A549 treated with RU486 at 1 μM for 4 hours (cell line): ENCODE measurements at places on chromosomes 6 and 20. TPM values are rescaled to one million over a fixed set of nuclear protein-coding genes. Genes with fewer than 3 reads are reported as not detected.

FAM209B gene
- total RNA-seq, result 0.25 to 0.59 TPM (median 0.48 TPM) in 4 of 5 replicates, not detected in the other

SPTLC3 gene
- 0.02 to 0.44 TPM in 2 of 5 replicates, not detected in the others for total RNA-seq

METTL24 gene
- not detected in 5 replicates for total RNA-seq

AK9 gene
- total RNA-seq, result 1.2 to 2.5 TPM (median 1.6 TPM) in 5 replicates

SKIC2 gene
- 19.8 to 25.9 TPM (median 24.7 TPM) in 5 replicates for total RNA-seq

SPATS1 gene
- not detected in 5 replicates for total RNA-seq

HLA-F gene
- 3.5 to 5.1 TPM (median 4.4 TPM) in 5 replicates for total RNA-seq

PAX1 gene
- 0.01 TPM in 1 of 5 replicates, not detected in the others for total RNA-seq

CENPW gene
- 34.0 to 44.6 TPM (median 41.9 TPM) in 5 replicates for total RNA-seq

IL17A gene
- total RNA-seq, result not detected in 5 replicates

EYS gene
- 0.02 to 0.33 TPM in 2 of 5 replicates, not detected in the others for total RNA-seq
